ENCODE measurements at places on chromosomes 2 and 18.

- DNase-seq: no peak
Measured at GRCh38 chr2:228063558-228063957, 117.9 kb downstream of the SPHKAP start.

DNA sequence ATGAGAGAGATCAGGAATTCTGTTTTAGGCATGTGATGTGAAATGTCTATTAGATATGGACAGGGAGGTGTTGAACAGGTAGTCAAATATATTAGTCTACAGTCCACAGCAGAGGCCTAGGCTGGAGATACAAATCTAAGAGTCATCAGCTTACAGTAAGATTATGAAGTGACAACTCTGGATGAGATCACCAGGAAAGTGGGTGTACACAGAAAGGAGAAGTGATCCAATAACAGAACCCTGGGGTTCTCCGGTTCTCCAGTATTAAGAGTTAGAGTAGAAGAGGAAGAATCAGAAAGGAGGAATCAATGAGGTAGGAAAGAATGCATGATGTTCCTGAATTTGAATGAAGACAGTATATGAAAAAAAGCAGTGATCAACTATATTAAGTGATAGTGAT lies 362.3 kb downstream of the FIGN start:
- DNase-seq: no peak

- no peak for DNase-seq
Measured at GRCh38 chr2:106970471-106971261, 84.7 kb upstream of the ST6GAL2 start.

DNA sequence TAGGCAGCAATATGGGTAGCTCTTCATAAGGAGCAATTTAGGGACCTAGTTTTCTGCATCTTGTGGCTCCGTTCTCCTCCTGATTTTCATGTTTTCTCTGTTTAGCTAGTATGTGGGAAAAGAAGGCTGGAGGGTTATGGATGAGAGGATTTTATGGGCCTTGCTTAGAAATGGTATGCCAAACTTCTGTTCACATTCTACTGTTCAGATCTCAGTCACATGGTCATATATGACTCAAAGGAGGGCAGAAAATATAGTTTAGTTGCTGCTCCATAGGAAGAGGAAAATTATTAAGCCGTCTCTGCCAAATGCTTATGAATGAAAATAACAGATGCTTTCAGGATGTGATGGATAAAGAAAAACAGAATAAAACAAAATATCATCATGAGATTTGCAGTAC lies 361.8 kb upstream of the CWC22 start:
- no peak for DNase-seq

DNA sequence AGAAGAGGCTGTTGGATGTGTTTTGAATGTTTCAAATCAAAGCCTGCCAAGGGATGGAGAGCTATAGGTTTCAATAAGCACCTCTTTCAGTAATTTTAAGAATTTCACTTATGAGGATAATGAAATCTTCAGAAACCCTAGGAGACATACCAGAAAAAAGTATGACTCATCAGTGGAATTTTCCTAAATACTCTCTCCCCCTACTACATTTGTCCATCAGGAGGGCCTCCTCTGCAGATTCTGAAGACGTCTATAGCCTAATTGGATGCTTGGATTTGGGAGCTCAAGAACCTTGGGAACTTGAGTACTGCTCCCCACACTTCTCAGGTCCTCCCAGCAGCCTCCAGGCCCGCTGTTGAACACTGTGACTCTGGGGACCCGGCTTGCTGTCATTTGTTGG lies 374.3 kb downstream of the SLC4A3 start:
- DNase-seq: no peak

GRCh38 chr2:125313806-125314205 lies 1288.7 kb downstream of the CNTNAP5 start:
- DNase-seq: no peak

GRCh38 chr2:25373269-25373981 lies 31.7 kb upstream of the DNMT3A start:
- DNase-seq: no peak

DNA sequence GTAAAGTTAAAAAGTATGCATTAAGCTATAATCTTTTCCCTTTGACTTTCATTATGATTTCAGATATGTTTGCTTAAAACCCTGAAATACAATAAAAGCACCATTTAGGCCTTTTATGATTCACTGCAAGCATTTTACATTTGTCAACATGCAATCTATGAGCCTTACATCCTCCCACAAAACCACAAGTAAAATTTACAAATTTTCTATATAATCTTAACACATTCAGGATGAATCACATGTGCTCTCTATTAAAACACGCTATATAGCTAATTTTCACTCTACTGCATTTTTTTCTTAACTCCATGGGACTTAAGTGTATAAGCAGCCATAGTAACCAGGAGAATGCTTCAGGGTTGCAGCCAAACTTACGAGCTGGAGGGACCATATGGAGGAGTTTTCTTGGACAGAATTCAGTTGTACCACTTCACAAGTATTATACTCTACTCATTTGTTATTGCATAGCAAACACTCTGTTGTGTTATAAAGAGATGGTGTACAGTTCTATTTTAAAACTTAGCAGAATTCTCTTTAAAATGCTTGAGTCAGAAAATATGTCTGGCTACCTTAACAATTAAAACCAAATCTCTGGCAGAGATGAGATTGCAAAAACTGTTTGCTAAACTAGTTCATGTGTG lies 293.2 kb downstream of the ALK start:
- no peak for DNase-seq

- no peak for DNase-seq
Measured at GRCh38 chr2:58140508-58141072, 94.0 kb downstream of the VRK2 start.

DNA sequence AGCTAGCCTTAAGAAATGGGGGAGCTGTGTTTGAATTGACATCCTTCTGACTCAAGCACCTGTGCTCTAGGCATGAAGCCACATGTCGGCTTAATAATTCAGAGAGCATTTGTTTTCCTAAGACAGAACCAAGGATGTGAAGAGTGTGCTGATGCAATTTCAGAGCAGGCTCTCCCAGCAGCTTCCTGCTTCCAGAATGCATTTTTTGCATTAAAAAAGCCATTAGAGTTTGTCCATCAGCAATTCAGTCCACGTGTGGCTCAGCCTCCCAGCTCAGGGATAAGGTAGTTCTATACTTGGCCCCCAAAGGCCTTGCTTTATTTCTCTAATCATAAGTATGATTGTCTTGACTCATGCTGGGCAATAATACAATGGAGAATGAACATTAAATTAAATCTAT lies 37.7 kb downstream of the DOCK10 start:
- DNase-seq: no peak

- DNase-seq: no peak
Measured at GRCh38 chr18:61797696-61798590, 94.9 kb downstream of the RNF152 start.

DNA sequence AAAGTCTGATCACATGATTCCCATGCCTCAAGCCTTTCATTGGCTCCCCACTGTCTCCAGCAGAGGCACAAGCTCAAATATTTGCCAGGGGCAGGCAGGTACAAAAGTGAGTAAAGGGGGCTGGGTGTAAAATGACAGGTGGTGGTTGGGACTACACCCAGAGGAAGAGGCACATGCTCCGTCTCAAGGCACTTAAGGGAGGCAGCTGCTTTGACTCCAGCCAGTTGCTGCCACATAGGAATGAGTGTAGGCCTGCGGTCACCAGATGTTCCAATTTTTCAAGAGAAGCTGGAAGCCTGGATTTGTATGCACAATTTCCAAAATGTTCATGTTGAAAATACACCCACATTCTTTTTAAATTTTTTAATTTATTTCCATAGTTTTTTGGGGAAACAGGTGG lies 164.4 kb downstream of the UPP2 start:
- DNase-seq: no peak

GRCh38 chr2:102050854-102051391 lies 59.2 kb downstream of the IL1R2 start:
- DNase-seq: no peak

DNA sequence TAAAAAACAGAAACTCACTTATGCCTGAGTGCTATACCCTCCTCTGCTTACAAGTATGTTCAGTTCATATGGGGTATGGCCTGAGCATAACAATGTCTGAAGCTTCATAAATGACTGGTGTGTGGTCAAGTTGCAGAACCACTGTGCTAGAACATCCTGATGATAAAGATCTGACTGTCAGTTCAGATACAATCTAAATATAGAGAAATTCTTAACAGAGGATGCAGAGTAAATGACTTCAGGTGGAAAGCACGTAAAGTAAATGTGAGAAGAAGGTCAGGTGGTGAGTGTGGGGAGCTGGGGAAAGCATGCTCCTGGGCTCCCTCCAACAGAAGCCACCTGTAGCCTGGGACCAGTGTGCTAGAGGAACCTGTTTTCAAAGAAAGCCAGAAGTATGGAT lies 926.2 kb downstream of the TSN start:
- DNase-seq: no peak

GRCh38 chr2:15279201-15279876 lies 281.8 kb downstream of the NBAS start:
- DNase-seq: no peak

GRCh38 chr2:57141269-57141668 lies 905.3 kb upstream of the VRK2 start:
- DNase-seq: no peak

- DNase-seq: no peak
Measured at GRCh38 chr2:109256921-109257320, 127.9 kb downstream of the SH3RF3 start.

- no peak for DNase-seq
Measured at GRCh38 chr2:117679952-117680351, 134.5 kb upstream of the DDX18 start.

DNA sequence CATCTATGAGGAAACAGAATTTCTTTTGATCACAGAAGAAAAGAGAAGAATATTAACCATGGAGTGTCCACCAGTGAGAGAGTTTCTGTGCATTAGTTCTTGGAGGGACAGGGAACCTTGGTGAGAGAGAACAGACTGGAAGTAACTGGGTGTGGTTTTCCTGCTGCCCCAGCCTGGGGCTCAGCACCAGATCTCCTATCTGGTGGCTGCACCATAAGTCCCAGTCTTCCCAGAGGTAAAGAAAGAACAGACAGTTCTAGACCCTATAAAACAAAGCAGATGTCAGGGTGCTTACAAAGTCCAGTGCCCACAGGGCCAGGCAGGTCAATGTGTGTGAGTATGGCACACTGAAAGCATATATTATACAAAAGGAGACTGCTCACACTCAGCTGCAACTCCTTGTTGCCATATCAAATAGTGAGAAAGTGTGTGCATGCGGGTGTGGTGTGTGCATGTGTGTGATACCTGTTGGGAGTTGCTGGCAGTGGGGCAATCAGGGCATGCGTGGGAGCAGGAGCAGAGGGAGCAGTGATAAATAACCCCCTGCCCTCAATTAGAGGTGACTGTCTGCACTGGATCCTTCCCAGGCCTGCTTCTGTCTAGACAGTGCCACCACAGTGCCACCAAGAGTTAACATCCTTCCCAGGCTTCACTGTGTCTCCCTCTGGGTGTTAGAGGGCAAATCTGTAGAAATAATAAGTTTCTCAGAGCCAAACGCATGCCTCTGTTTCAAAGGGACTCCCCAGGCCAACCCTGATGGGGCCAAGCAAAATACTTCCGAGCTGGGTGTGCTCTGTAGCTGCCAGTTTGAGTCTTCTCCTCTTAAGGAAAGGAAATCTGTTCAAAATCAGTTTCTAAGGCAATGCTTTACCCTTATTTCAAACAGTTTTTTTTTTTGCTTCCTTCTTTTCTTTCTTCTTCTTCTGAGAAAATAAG lies 45.7 kb downstream of the RDH14 start:
- DNase-seq: no peak

DNA sequence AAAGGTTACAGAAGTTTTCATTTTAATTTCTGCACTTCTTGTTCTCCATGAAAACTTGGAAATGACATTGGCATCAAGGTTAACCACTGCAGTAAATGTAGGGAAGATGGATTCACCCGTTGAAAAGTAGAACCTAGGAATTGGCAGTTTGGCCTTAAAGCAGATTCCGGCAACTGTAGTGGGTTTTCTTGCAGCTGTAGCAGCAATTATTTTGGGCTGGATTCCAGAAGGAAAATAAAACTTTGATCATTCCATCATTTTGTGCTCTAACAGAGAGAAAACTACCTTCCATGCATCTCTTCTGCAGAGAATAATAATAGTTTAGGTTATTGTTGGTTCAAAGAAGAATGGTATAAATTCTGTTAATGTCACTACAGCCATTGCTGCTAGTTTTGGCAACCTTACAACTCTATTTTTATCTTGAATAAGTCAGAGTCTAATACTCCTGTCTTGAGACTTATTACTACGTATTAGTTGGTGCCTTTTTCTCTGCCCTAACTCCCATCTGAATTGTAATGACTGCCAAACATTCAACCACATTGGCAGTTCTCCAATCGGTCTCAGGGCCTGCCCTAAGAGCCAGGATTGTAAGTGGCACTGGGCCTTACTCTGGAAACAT lies 178.1 kb upstream of the PIEZO2 start:
- no peak for DNase-seq

DNA sequence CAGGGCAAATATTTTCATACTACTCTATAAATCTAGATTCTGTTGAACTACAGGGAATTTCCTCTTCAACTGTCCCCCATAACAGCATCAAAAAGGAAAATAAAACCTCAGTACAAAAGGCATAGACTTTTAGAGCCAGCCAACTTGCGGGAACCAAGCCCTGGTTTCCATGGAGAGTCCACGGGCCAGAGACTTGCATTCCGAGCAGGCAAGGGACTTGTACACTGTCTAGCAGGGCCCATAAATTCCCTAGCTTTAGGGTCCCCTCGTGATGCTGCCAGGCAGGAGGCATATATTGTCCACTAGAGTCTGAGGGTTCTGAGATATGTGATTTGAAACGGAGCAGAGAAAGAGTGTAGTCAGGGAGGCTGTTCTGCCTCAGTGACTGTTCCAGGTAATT lies 153.1 kb upstream of the SLC14A2 start:
- no peak for DNase-seq

- DNase-seq: no peak
Measured at GRCh38 chr2:73825408-73825807, 3.4 kb upstream of the STAMBP start.

DNA sequence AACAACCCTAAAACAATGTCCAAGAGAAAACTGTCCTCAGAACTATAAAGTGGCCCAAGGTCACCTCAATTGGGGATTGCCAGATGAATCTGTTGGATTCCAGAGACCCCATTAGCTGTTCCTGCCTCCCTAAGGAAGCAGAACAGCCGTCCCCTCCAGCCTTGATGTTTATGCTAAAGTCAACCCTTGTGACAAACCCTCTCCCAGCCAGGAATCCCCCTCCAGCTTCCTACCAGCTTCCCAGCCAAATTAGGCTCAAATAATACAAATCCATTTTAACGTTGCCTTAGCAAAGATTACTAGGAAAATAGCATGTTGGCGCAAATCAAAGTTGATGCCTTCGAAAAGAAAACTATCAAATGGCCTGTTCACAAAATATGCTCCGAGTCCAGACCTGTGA lies 105.7 kb upstream of the DAPL1 start:
- no peak for DNase-seq

GRCh38 chr2:235419996-235420395 lies 73.8 kb upstream of the AGAP1 start:
- no peak for DNase-seq

GRCh38 chr2:164785457-164785856 lies 56.2 kb downstream of the COBLL1 start:
- DNase-seq: no peak

GRCh38 chr2:176083796-176084261 lies at the start of gene EVX2:
Gene EVX2 (minus strand): TSS chr2:176083962. CDS start chr2:176083776, 186 bp downstream.
- no peak for DNase-seq

- no peak for DNase-seq
Measured at GRCh38 chr2:182543741-182544525, 117.1 kb upstream of the PDE1A start.
